ENCODE measurements at places on chromosomes 1 and 21.

- no peak for DNase-seq
These were observed 8.3 kb upstream of the KCNAB2 start for GRCh38 chr1:6037338-6037762.

DNA sequence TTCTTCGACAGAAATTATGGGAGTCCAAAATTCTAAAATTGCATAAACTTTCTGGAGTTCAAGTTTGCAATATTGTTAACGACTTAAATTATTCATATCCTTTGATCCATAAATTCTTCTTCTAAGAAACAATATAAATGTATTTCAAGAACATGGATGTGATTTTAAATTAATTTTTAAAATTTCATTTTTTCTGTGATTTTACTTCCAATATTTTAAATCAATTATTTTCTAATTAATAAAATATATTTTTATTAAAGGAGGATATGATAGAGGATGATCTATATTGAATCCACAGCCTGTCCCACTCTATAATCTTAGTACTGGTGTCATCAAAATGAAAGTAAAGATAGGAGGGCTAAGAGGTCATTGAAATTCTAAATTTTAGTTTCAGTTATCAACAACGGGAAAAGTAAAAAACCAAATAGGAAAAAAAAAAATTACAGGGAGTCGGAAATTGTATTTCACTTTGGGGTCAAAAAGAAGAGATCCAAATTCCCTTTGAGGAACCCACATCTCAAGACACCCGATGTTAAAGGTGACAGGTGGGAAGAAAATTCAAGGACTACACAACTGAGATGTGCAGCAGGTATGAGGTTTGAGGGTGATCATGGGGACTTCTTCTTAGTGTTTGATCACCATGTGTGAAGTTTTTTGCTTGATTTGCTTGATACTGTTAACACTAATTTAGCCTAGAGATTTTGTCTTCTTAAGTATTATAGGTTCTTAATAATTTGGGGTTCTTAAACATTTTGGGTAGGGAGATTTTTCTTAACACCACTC is 154.8 kb upstream of the RGS18 start:
- no peak for DNase-seq

DNA sequence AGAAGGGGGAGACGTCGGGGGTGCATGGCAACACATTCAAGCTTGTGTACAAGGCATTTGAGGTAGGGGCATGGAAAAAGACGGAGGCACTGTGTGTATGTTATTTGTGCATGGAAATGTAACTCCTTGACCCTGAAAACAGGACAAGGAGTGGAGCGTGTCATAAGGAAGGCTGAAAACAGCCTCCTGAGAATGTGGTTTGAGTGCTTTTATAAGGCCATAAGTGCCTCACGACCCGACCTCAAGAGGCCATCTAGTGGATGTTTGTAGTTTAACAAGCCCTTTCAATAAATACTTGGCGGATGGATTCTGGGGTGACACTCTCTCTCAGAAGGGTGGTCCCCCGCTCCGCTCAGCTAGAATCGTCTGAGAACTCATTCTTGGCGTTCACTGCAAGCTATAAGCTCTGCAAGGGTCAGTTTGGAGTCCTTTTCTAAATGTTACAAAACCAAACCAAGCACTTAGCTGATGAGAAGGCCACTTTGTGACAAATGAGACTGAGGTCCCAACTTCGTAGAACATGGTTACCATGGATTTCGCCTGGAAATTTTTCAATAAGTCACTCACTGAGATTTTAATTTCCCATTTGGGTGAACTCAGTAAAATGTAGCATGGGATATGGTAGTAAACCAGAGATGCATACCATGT is 38.8 kb upstream of the CLCA4 start:
- DNase-seq: no peak

DNA sequence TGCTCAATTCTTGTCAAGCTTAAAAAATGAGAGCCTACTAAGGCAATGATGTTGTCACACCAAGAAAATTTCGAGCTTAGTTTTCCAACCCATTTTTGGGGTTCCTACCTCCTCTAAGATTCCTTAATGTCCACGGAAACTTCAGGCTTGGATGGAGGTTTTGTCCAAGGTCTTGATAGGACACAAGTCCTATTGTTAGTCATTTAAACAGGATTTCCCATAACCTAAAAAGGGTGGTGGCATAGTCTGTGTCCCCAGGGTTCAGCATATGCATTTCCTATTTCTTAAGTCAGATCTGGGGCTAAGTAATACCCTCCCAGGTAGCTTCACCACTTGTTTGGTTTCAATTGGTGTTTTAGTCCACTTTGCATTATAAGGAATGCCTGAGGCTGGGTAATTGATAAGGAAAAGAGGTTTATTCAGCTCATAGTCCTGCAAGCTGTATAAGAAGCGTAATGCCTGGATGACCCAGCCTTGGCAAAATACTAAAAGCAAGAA is 10.9 kb upstream of the PADI2 start:
- no peak for DNase-seq

DNA sequence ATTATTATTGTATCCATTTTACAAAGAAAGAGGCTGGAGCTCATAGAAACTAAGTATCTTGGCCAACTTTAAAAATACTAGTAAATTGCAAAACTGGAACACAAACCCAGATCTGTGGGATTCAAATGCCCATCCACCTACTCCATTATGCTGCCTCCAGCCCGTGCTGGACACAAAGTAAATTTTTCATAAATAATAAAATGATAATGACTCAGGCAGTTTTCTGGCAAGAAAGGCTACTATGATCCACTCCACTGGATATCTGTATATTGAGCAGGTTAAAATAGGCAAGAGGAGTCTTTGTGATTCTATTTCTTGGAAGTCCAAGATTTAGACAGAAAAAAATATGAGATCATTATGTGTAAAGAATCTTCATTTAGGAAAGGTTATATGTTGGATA is 138.3 kb upstream of the DUSP10 start:
- DNase-seq: no peak

DNA sequence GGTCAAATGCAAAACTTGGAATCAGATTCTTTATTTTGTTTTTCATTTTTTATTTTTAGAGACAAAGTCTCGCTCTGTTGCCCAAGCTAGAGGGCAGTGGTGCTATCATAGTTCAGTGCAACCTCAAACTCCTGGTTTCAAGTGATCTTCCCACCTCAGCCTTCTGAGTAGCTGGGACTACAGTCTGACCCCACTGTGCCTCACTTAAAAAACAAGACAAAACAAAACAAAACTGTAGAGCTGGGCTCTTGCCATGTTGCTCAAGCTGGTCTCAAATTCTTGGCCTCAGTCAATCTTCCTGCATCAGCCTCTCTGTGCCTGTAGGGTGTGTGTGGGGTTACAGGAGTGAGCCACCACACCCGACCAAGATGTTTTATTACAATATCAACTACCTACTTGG is 396.0 kb upstream of the USP24 start:
- DNase-seq: no peak

Data from stimulated activated CD8-positive, alpha-beta memory T cell treated with anti-CD3 and anti-CD28 coated beads, Interleukin-7, amount 100 ng/mL, for 1 hour (primary cell).